ENCODE measurements at places on chromosomes 16 and 17.

- no peak overlapping the region for H3K4me3 ChIP-seq
- no peaks in the 10 kb centered on the region for H3K36me3 ChIP-seq
- no peaks in the 10 kb centered on the region for H3K27me3 ChIP-seq
- H3K27ac ChIP-seq, result no peak overlapping the region
These were observed 162.8 kb upstream of the CDH11 start for GRCh38 chr16:65284626-65285025.

GRCh38 chr16:72481419-72481818, 309.5 kb upstream of the PMFBP1 start:
- H3K4me1 ChIP-seq, result peaks cover 6% of the 10 kb centered on the region
- no peak overlapping the region for H3K27ac ChIP-seq
- H3K27me3 ChIP-seq, result no peaks in the 10 kb centered on the region
- H3K36me3 ChIP-seq, result no peaks in the 10 kb centered on the region
- DNase-seq, result no peak

- no peaks in the 10 kb centered on the region for H3K27me3 ChIP-seq
- H3K27ac ChIP-seq, result no peak overlapping the region
- H3K36me3 ChIP-seq, result no peaks in the 10 kb centered on the region
- no peak overlapping the region for H3K4me3 ChIP-seq
- DNase-seq, result no peak
- H3K4me1 ChIP-seq, result peaks cover 7% of the 10 kb centered on the region
These were observed 6.5 kb upstream of the CHD3 start for GRCh38 chr17:7882068-7882467.

DNA sequence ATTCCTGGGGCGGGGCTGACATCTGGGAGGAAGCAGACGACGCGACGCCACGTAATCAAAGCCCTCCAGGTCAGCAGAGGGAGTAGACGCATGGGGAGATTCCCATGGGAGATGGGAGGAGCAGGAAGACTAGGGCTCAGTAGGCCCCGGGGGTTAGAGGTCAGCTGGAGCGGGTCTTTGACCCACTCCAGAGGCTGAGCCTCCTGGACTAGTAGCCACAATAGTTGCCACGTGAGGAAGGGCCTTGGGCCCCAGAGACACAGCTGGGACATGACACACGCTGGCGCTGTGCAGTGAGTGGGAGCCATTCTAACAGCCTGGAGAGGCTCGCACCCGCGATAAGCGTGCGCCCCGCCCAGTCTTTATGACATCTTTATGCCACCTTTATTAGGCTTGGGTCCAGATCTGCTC, 95.7 kb upstream of the AMZ2 start:
- no peaks in the 10 kb centered on the region for H3K36me3 ChIP-seq
- H3K4me3 ChIP-seq, result no peak overlapping the region
- DNase-seq, result no peak
- H3K27ac ChIP-seq, result no peak overlapping the region
- H3K27me3 ChIP-seq, result no peaks in the 10 kb centered on the region
- no peaks in the 10 kb centered on the region for H3K4me1 ChIP-seq

- H3K4me3 ChIP-seq, result no peak overlapping the region
- no peaks in the 10 kb centered on the region for H3K36me3 ChIP-seq
- no peak overlapping the region for H3K27ac ChIP-seq
- H3K4me1 ChIP-seq, result no peaks in the 10 kb centered on the region
- H3K27me3 ChIP-seq, result no peaks in the 10 kb centered on the region
- no peak for DNase-seq
These were observed 13.1 kb upstream of the CDC42EP4 start for GRCh38 chr17:73324711-73325526.

DNA sequence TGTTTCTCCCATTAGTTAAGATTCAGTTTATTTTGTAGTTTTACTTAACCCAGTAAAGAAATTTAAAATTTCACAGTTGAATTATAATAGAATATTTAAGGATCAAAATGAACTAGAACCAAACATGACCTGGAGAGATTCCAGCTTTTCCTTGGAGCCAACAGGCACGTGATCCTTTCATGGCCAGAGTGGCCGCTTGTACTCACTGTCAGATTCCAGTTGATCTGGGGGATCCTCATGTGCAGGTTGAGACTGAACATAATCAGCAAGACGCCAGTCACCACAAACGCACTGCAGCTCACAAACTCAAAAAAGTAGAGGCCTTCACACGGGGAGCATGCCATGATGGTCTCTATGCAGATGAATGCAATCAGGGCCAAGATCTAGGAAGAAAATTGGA, 31.7 kb downstream of the CMTM3 start:
- H3K27me3 ChIP-seq, result no peaks in the 10 kb centered on the region
- no peak overlapping the region for H3K27ac ChIP-seq
- no peaks in the 10 kb centered on the region for H3K4me1 ChIP-seq
- no peak for DNase-seq

DNA sequence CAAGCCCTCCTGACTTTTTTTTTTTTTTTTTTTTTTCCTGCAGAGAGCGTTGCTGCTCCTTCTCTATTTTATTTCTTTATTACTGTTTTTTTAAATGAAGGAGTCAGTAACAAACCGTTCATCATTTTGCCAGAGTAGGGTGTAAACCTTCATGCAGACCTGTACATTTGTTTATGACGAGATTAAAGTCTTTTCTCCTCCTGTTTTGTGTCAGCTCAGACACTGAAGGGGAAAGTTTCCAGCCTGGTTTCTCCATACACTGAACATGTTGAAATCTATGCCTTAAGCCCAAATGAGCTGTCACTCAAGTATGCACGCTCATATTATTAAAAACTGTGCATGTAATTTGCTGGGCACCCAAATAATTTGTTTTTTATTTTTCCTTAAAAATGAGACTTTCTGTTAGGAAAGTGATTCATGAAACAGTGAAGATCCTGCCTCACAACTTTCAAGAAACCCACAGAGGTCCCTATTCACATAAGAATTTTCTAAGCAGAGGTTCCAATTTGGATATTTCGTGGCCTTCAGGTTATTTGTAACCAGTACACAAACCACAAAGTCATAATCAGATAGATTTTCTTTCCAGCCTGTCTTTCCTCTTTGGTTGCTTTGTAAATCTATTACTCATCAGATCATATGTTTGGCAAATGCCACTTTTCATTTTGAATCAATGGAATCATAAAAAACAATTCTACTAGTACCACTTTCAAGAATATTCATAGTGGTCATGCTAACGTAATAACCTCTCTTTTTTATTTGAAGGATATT, 700.3 kb downstream of the MAF start:
- H3K36me3 ChIP-seq, result no peaks in the 10 kb centered on the region
- no peak overlapping the region for H3K4me3 ChIP-seq
- no peak overlapping the region for H3K27ac ChIP-seq
- no peak for DNase-seq
- no peaks in the 10 kb centered on the region for H3K27me3 ChIP-seq

- peaks cover 26% of the 10 kb centered on the region for H3K4me1 ChIP-seq
- no peak overlapping the region for H3K27ac ChIP-seq
- DNase-seq, result no peak
- H3K36me3 ChIP-seq, result peaks cover 39% of the 10 kb centered on the region
- H3K4me3 ChIP-seq, result no peak overlapping the region
- H3K27me3 ChIP-seq, result no peaks in the 10 kb centered on the region
These were observed 2.3 kb downstream of the NAT9 start for GRCh38 chr17:74773871-74774286.

Measured in effector memory CD4-positive, alpha-beta T cell (primary cell).